ENCODE measurements at places on chromosomes 16 and 17. TPM values are rescaled to one million over a fixed set of nuclear protein-coding genes. Genes with fewer than 3 reads are reported as not detected.

GRCh38 chr17:79646721-79647455 lies 36.0 kb upstream of the RBFOX3 start:
- no peak for DNase-seq

GRCh38 chr16:88540346-88540977 lies 29.7 kb upstream of the ZC3H18 start:
- no peak for DNase-seq

DNA sequence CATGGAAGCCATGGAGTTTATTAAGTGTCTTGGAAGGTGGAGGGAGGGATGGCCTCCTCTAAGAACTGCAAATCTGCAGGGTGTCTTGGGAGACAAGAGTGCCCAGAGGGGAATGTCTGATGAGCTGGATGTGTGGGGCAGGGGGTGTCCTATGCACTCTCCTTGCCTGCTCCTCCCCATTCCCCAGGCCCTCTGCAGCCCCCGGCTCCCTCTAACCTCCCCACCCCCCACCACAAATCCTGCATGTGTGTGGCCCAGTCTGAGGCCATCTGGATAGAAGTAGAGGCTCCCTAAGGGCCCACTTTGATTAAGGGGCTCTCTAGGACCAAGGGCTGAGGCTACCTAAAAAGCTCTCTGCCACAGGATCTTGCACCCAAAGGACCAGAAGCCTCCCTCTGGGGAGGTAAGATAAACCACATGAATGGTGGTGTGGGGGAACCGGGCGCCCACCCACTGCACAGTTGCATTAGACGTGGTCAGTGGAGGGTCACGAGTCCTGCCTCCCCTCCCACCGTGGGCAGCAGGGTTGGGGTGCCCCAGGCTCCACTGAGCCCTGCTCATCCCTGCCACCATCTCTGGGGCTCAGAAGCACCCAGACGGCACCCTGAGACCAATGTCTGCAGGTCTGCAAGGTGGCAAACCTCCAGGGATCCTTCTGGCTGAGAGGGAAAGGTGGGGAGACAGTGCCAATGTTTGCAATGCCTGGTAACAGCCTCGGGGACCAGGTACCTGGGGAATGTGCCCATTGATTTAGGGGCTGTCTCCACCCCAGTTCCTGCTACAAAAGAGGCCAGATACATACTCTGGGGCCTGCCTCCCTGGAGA lies 618 bp downstream of the AANAT start:
- no peak for DNase-seq

DNA sequence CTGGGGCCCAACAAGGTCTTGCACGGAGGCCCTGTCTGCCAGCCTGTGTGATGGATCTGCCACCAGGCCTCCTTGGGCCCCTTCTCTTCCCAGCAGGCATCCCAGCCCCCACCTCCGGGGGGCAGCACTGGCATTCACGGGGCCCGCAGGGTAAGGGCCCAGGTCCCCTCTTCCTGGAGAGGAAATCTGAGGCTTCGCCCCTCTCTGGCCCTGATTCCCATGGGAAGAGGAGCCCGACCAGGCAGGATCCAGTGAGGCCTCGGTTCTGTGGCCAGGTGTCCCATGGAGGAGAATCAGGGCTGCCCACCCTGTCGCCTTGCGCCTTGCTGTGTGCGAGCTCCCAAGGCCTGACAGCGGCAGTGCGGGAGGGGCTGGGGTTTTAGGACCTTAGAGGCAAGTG lies 48.4 kb downstream of the PDPK1 start:
- peak; percentile 26 for DNase-seq

The BCL6B gene
- total RNA-seq, result 0.85 TPM

DNA sequence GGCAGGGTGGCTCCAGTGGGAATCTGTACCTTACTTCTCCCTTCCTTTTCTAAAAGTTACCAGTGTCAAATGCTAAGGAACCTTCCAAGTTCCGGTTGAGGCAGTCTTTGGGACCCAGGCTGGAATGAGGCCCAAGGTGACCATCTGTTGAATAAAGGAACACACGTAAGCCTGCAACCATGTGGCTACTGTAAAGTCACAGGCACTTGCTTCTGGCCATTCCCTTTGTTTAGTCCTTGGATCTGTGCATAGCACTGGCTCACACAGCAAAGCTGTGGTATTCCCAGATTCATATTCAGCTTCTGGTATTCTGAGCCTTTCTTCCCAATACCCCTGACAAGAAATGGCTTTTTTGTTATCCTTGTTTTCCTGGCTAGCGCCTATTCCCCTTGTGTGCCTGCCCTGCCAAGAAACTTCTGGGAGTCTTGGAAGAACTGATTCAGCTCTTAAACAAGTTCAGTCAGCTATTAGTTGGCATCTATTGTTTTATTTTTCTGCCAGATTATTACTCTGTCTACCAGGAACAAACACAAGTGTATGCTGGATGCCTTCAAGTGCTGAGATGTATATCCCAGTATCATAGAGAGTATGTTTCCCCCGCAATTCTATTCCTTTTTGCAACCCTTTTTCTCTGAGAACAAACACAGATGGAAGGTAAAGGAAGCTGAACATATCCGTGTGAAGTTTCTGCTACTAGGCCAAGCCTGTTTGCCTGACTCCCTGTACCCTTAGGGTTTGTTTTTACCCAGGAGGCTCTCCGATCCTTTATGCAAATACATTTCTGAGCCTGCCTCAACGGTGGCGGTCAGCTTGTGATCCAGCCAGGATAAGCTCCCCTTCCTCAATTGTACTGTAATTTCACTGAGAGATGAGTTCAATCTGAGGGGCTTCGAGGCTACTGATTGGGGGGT lies 13.2 kb downstream of the TMEM238L start:
- DNase-seq, result no peak

The RRAD gene
- 0.33 TPM for total RNA-seq

DNA sequence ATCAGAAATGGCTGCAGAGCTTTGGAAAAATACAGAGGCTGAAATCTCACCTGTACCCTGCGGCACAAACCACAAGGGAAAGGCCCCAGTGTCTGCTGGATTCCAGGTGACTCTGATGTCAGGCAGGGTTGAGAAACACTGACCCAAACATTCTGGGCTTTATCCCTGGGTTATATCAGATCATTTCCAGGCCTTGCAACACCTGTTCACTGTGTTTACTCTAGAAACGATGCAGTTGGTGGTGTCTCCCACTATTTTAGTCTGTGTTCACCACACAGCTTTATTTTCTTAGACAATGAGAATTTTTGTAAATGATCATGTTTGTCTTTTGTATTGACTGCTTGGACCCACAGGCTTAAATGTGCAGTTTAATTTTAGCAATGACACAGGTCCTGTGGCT lies 151.5 kb upstream of the SDK2 start:
- no peak for DNase-seq

GRCh38 chr17:78665952-78666920 lies 89.0 kb upstream of the DNAH17 start:
- peak; percentile 54 for DNase-seq

The CCL15 gene
- not detected for total RNA-seq

The TMEM204 gene
- 23.7 TPM for total RNA-seq

DNA sequence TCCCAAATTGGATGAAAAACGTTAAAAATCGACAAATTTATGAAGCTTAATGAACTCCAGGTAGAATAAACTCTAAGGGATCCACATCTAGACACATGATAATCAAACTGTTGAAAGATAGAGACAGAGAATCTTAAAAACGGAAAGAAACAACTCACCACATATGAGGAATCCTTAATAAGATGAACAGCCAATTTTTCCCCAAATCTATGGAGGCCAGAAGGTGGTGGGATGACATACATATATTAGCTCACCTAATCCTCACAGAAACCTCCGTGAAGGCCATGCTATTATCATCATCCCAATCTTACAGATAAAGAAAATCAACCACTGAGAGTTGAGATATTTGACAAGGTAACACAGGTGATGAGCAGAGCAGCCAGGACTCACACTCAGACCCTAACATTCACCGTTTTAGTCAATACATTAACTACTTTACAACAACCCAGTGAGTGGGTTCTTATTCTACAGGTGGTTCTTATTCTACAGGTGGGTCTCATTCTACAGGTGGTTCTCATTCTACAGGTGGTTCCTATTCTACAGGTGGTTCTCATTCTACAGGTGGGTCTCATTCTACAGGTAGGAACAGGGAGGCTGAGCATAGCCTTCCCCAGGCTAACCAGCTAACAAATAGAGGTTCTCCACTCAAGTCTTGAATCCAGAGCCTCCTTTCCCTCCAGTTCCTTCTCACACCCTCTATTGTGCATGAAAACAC lies 4.8 kb downstream of the CACNG1 start:
- DNase-seq, result no peak

DNA sequence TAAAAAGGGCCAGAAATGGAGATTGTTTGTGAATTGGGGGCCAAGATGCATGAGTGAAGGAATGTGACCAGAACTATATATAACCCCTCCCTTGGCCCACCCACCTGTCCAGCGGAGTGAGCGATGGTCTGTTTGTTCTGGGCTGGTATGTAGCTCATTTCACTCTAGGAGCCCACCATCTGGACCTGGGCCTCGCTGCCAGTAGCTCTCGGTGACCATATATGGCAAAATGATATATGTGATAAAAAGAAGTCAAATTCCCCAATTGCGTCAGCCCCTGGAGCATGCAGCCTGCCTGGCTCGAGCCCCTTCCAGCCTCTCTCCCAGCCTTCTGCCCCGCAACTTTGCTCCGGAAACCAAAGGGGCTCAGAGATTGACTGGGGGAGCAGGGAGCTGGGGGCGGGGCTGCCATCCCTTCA lies 47.3 kb downstream of the CCDC42 start:
- DNase-seq, result no peak

- DNase-seq, result no peak
Observed at GRCh38 chr16:66508248-66508913, 41.5 kb downstream of the TK2 start.

- no peak for DNase-seq
Observed at GRCh38 chr16:57993438-57993837, 7.0 kb downstream of the ZNF319 start.

The ZACN gene
- total RNA-seq, result 3.7 TPM

The ACSM2A gene
- total RNA-seq, result not detected

DNA sequence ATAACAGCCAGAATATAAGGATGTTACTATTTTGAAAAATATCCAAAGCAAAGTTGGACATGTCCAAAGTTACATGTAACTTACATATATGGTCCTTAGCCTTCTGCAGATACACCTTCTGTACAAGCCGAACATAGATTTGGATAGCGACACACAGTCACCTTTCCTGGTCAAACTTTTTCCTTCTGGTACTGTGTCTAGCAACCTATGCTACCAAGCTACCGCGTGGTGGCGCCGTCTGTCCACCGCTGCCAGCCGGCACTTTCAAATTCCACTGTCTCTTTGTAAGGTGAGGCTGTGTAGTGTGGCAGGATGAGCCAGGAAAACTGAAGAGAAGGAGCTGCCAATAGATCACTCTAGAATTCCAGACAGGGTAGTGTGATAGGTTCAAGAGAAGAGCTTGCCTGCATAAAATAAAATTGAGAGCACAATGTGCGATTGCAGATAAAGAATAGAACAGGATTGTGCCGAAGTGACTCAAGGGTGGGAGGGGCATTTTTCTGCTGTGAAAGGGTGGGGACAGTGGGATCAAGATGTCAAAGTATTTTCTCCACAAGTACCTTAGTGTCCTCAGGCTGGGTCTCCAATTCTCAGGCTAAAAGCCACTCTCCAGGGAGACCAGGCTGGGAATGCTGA lies 366.9 kb downstream of the SLC39A11 start:
- DNase-seq, result peak; percentile 50

The CD300LB gene
- not detected for total RNA-seq

The C16orf74 gene
- 1.5 TPM for total RNA-seq

DNA sequence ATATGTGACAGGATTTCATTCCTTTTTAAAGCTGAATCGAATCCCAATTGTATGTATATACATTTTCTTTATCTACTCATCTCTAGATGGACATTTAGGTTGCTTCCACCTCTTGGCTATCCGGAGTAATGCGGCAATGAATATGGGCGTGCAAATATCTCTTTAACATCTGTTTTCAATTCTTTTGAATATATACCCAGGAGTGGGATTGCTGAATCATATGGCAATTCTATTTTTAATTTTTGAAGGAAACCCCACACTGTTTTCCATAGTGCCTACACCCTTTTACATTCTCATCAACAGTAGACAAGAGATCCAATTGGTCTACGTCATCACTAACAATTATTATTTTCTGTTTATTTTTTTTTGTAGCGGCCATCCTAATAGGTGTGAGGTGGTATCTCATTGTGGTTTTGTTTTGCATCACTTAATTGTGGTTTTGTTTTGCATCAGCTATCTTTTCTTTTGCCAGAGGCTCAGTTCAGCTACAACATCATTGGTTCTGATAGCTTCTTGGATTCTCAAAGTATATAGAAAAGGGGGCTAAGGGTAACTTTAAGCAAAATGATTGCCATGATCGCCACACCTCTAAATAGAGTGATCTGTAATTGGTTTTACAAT lies 25.6 kb upstream of the MAP2K6 start:
- DNase-seq, result no peak

DNA sequence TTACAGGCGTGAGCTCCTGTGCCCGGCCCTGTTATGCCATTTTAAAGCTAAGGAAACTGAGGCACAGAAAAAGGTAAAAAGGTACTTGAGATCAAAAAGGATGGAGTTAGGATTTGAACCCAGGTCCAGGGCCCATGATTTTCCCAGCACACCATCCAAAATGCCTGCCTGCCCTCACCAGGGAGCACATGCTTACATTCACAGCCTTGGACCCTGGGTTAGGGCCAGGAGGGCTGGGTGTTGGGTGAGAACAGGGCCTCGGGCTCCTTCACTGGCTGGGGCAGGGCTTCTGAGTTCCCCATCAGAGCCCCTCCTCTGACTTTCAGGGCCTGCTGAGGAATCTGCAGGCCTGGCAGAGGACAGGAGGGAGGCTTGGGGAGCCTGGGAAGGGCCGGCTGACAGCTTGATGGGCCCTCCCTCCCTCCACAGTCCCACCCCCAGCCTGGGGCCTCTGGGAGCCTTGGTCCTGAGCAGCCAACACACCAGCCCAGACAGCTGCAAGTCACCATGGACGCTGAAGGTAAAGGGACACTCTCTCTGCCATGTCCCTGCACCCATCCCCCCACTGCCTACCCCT lies at the start of gene QPRT:
QPRT (plus strand) TSS at position 490 of the 577 bp plus-strand sequence; CDS start at position 508, 18 bp downstream.
- DNase-seq, result no peak

DNA sequence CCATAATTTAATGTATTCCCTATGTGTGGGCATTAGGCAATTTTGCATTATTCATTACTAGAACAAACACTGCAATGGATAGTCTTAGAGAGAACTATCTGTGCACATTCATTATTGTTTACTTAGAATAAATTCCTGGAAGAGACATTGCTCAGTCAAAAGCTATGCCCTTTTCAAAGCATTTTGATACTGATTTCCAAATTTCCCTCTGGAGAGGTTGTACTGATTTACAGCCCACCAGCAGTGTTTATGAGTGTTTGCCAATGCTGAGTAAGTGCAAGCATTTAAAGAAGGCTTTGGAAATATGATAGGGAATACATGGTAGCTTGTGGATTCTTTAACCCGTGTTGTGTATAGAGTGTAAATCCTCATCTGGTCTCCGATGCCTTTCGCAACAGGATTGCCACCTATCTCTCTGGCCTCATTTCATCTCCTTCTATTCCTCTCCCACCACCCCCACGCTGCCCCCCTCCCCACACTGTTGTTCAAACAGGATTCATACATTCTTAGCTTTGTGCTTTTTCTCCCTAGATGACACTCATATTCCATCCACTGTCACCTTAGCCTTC lies 33.4 kb upstream of the MMD start:
- no peak for DNase-seq

All from activated naive CD8-positive, alpha-beta T cell treated with anti-CD3 and anti-CD28 coated beads for 36 hours (primary cell).